Adrenal gland (tissue), 19 donors: ENCODE measurements at places on chromosomes 7 and 10.

DNA sequence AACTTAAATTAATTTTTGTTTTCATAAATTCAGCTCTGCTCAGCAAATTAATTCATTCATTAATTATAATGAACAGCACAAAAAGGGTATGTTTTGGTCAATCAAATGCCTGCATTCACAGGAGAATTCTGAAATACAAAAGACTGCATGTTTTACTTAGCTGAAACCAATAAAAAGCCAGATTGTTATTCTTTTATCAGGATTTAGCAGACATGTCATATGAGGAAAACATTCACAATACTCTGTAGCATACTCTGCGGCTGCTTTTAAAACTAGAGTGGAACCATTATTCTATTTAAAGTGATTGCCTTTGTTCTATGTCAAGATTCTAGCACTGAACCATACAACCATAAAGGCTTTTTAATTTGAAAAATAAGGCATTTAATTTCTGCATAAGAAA is 19.1 kb downstream of the CTTNBP2 start:
- DNase-seq = no peak

DNA sequence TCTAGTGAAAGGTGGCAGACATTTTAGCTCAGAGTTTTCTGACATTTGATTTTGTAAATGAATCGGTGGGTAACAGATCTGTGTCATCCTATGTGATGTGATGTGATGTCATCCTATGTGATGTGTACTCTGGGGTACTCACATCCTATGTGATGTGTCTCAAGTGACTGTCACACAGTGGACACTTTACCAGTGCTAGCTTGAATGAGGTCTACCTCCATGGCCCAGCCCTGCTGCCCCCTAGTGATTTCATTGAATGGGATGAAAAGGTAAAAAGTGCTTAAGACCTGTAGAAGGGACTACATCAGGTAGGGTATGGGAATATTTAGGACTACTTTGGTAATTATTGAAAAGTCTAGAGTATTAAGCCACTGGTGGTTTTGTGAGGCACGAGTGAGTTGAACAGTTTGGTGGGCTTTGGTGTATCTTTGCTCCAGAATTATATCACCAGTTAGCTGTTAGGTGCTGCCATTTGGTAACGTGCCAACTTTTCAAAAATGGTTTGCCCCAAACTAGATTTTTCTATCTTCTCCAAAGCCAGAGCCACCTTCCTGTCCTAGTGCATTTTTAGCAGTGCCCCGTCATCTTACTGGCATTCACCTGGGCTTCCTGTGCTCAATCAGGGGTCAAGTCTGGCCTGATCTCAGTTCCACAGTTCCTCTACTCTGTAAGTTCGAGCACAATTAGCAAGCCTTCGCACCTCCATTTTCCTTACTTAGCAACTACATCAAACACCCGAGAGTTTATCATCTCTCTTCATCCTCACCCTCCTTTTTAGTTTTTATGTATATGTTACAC is 9.7 kb downstream of the EIF4H start:
- no peak for DNase-seq

DNA sequence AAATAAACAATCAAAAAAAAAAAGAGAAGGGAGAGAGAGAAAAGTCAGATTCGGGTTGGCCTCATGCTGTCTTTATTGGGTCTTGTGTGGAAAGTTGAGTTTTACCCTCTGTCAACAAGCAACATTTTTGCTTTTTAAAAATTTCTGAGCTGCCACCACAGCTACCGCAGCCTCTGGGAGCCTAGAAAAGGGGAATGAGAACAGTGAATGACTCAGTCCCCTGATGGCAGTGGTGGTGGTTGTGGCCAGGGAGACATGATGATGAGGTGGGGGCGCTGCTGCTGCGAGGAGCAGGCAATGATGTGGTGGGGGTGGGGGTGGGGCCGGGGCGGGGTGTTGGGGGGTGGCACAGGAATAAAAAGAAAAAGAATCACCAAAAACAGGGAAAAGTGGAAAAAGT is 20.0 kb upstream of the CREB3L2 start:
- DNase-seq = no peak

GRCh38 chr7:30635798-30636197 is 41.1 kb downstream of the GARS1 start:
- DNase-seq = no peak

- no peak for DNase-seq
These were observed 88.7 kb upstream of the KCTD7 start for GRCh38 chr7:66539902-66540375.

- DNase-seq = no peak
These were observed 5.0 kb upstream of the FAM20C start for GRCh38 chr7:187227-187927.

GRCh38 chr7:106094780-106095179 is 17.3 kb downstream of the SYPL1 start:
- no peak for DNase-seq

DNA sequence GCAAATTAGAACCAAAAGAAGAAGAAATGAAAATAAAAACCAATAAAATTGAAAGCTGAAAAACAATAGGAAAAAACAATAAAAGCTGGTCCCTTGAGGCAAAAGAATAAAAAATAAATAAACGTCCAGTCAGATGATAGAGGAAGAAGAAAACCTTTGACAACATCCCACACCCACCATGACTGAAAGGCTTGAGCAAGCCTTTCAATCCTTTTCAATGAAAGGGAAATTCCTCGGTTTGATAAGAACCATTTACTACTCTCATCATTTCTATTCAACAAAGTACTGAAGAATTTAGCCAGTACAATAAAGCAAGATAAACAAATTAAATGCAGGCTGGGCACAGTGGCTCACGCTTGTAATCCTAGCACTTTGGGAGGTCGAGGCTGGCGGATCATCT is 3.8 kb downstream of the SLC25A40 start:
- no peak for DNase-seq

DNA sequence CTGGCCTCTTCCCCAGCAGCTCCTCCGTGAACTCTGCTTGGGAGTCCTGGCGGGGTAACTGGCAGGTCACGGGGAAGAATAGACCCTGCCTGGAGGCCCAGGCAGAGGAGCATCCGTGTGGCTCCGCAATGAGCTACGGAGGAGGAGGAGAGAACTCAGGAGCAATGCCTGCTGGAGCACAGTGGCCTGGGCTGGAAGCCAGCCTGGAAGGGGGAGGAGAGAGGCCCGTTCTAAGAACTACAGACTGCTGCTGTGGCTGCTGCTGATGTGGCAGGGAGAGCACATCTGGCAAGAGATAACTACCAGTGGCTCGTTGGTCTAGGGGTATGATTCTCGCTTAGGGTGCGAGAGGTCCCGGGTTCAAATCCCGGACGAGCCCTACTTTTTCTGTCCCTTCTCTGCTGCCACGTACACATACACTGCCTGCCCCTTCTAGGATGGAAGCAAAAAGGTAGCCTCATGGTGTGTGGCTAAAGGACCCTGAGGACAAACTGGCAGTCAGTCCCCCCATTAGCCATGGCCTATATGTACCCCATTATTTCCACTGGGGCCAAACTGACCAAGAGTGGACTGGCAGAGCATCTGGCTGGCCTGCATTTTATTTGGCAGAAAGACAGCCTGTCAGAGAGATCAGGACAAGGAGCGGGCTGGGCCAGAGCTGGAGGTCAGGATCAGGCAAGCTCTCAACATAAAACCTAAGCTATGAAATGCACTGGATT is 7.7 kb upstream of the OPN1SW start:
- peak; percentile 54 for DNase-seq

DNA sequence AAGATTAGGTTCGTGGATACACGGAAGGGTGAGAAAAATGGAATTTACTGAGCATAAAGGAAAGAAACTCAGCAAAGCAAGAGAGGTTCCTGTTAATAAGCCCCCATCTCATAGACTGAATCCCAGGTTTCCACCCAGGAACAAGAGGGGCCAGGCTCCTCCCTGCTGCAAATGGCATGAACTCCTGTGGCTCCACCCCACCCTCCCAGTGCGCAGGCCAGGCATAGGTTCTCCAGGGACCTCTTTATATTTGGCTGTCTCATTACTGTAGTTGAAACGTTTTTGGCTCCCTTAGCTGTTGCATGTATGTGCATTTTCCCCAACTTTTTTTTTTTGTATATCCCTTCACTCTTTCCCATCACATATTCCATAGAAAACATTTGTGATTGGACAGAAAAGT is 217.8 kb upstream of the NRP1 start:
- no peak for DNase-seq

- DNase-seq = peak; percentile 34
These were observed 6.8 kb downstream of the FFAR4 start for GRCh38 chr10:93573051-93573909.

GRCh38 chr7:132755538-132756483 is 179.5 kb upstream of the PLXNA4 start:
- peak; percentile 31 for DNase-seq

GRCh38 chr7:158707610-158708009 is 3.0 kb upstream of the NCAPG2 start:
- no peak for DNase-seq

DNA sequence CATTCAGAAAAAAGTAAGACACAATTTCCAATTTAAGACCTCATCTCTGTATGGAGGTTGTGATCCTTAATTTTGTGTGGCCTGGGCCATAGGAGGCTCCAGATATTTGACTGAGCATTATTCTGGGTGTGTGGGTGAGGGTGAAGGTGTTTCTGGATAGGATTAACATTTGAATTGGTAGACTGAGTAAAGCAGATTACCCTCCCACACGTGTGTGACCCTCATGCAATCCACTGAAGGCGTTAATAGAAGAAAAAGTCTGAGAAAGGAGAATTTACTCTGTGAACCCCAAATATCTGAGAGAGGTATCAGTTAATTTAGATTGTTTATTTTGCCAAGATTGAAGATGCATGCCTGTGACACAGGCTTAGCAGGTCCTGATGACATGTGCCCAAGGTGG is 328.0 kb upstream of the POT1 start:
- DNase-seq = no peak

DNA sequence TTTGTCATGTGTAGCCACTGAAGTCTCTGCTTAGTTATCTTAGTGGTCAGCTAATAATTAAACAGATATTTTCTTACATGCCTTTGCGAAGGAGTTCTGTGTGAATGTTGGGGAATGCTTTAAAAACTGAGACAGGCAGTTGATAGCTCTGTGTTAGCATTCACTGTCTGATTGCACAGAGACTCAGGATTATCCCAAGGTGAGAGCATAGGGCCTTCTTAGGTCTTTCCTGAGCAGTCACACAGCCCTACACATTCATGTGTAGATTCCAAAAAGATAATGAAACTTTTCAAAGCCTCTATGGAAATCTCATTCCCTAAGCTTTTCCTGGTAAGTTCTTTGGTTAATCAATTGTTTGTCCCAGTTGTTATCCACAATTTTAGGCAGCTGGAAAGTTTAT is 67.7 kb downstream of the CASD1 start:
- DNase-seq = no peak

DNA sequence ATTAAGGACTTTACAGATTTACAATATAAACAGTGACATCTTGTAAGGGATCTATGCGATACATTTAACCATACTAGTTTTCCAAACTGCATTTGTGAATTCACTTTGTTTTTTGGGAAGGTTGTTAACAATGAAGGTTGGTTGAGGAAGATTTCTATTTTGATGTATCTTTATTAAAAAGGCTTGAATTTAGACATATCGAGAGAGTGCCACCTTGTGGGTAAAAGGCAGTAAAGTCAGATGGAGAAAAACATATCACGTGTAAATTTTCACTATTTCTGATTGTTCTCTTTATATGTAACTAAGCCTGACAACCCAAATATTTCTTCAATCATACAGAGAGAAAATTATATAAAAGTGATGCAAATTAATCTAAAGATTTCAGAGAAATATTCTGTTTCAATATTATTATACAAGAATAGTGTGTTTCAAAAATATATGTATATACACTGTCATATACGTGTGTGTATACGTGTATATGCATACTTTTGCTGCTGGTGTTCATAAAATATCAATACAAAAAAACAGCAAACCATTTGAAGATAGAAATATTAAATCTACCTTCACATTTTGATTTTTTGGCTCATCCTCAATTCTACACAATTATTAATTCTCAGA is 988.6 kb downstream of the SORCS1 start:
- DNase-seq = no peak

- DNase-seq = no peak
These were observed 281.8 kb upstream of the HGF start for GRCh38 chr7:82051601-82052000.

GRCh38 chr7:154841731-154842331 is 161.1 kb downstream of the PAXIP1 start:
- DNase-seq = no peak

GRCh38 chr10:28463676-28464395 is 69.1 kb upstream of the WAC start:
- no peak for DNase-seq

DNA sequence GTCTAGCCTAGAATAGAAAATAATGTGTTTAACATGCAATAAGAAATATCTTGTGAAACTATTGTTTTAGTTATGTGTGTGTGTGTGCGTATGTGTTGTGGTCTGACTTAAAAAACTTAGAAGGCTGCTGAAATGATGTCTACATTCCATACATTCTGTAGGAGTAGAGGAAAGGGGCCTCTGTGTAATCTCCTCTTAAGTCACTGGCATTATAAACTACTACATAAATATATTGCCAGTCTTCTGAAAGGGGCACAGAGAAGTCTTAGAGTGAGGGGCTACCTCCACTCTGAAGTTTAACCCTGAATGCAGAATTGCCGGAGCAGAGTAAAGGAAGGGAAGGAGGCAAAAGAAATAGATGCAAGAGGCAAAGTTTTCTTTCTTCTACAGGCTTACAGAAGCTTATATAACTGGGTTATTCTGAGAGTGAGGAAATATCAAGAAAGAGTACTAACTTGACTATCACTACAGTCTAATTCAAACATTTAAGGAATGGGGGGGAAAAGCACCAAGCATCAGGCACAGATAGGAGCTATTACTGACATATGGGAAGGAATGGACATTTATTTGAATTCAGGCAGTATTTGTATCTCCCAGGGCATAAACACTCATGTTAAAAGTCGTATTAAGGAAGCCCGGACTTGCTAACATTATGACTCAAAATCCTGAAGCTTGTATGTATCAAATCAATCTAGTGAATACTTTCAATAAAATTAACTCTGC is 75.7 kb downstream of the DNAJC1 start:
- no peak for DNase-seq

- DNase-seq = no peak
These were observed 26.1 kb upstream of the DNAJB6 start for GRCh38 chr7:157310676-157311185.

DNA sequence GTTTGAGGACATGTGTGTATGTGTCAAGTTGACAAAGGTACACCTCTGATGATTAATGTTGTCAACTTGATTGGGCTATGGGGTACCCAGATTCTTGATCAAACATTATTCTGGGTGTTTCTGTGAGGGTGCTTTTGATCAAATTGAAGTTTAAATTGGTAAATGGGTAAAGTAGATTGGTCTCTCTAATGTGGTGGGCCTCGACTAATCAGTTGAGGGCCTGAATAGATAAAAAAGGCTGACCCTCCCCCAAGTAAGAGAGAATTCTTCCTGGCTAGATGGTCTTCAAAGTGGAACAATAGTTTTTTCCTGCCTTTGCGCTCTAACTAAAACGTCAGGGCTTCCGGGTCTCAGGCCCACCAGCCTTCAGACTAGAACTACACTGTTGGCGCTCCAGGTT is 309.9 kb upstream of the MGMT start:
- no peak for DNase-seq
